ENCODE measurements at places on chromosomes 3 and 15.
A peak's percentile ranks its signal among the peaks of the same experiment; 100 is the strongest.

DNA sequence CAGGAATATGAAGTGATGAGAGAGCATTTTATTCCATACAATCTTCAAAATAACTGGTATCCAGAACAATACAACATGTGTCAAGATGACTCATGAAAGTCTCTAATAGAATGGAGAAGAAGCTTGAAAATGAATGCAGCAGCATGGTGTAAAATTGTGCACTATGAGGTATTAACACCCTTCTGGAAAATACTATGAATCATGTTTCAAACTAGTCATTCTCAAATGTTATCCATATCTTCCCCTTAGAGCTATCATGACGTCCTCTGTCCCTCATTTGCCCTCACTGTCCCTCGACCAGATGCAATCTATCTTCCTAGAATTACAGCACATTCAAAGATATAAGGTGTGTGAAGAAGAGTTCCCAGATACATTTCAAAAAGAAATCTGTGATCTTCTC is 198.2 kb downstream of the NECTIN3 start:
- no peak for DNase-seq

GRCh38 chr3:49940667-49941249 is 808 bp downstream of the RBM6 start:
- DNase-seq: no peak

DNA sequence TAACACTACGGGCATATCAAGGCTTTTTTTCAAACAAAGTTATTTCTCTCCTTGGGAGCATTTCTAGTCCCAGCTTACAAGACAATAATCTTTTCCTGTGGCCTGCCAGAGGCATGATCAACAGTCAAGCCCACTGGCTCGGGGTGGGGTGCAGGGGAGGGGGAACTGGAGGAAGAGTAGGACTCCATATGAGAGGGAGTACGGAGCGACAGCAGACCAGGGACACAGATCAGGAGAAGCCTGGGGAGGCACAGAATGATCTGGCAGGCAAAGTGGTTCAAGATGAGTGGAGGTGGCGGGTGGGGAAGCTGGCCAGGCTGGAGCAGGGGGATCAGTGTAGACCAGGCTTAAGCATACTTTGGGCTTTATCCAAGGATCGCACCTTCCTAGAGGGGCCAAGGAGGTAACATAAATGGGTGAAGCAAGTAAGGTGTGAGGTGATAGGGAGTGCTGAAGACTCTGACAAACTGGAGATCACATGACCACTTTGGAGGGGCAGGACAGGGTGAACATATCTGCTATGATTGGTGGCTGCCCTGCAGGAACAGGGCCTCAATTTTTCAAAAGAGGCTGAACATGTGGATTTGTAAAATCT is 37.4 kb downstream of the KLF15 start:
- DNase-seq: no peak

- DNase-seq: no peak
Observed at GRCh38 chr15:79315623-79316328, 4.9 kb downstream of the TMED3 start.

DNA sequence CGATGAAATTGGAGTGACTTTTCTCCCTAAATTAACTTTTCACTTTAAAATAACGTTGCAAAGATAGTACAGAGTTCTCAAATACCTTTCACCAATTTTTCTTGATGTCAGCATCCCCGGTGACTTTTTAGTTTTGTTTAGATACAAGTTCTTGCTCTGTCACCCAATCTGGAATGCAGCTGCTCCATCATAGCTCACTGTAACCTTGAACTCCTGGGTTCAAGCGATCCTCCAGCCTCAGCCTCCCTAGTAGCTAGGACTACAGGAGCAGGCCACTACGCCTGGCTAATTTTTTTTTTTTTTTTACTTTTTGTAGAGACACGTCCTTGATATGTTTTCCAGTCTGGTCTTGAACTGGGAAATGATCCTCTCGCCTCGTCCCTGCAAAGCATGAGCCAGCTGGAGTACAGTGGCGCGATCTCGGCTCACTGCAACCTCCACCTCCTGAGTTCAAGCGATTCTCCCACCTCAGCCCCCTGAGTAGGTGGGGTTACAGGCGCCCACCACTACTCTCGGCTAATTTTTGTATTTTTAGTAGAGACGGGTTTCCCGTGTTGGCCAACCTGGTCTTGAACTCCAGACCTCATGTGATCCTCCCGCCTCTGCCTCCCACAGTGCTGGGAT is 747 bp downstream of the NSUN3 start:
- no peak for DNase-seq

- DNase-seq: no peak
Observed at GRCh38 chr3:107982165-107982564, 108.7 kb downstream of the CD47 start.

DNA sequence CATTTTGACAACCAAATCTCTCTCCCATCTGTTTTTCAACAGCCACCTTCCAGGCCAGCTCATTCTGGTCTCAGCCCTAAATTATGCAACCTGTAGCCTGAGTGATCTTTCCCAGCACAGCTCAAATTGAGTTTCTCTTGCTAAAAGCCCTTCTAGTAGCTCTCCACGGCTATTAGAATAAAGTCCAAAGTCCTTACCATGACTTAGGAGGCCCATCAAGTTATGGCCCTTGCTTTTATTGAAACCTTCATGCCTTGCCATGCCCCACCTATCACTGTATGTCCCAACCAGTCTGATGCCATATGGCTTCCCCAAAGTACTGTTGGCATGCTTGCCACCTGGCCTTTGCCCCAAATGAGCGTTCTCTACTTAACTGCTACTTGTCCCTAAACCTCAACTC is 303.5 kb upstream of the GADL1 start:
- DNase-seq: no peak

GRCh38 chr3:46838301-46838700 is 24.9 kb downstream of the MYL3 start:
- DNase-seq: no peak

DNA sequence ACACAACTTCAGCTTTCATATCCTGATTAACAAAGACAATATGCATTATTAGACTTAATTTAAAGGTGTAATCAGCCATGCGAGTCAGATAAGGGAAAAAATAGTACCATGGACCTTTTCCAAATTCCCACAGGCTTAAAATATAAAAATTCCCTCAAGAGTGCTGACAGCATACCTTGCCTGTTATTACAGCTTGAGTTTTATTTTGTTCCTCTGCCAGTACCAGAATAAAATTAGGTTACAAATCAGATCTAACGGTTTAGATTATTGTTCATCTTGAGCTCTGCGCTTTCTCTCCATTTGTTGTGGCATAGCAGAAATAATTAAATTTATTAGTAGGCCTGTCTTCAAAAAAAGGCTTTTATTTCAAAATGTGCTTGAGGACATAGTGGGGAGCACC is 250.3 kb downstream of the PTPRG start:
- DNase-seq: no peak

GRCh38 chr3:120555657-120556509 is 40.3 kb upstream of the NDUFB4 start:
- DNase-seq: no peak

- no peak for DNase-seq
Observed at GRCh38 chr3:125077864-125078263, 22.1 kb upstream of the HEG1 start.

DNA sequence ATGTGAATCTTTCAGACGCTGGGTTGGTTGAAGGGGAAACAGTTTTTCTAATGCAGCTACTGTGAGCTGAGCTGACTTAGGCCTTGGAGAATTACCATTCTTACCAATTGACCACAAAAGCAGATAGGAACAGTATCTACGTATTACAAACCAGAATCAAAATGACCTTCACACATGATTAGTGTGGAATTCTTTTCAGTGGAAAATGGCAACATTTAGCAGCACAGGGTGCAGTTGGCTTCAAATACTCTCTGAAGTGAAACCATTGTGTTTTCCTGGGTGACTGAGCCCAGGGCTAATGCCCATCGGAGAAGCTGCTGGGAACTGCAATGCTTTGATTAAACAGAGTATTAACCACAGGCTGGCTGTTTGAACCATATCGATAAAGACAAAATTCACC is 40.2 kb upstream of the GOLGA8J start:
- no peak for DNase-seq

DNA sequence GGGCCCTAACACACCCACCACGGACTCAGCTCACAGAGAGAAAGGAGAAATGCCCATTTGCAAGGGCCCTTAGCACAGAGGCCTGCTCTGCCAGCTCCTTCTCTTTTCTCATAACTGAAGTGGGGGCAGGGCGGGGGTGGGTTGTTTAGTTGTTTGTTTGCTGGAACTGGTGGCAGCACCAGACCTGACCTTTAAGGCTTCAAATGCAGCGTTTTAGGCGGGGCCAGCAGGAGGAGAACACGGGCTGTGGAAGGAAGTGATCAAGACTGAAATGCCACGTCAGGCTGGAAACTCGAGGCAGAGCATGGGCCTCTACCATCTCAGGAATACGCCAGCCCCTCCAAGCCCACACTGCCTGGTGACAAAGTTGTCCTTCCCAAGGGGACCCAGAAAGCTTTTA is 9.3 kb downstream of the CACNA2D2 start:
- DNase-seq: no peak

GRCh38 chr15:56877255-56877970 is 41.0 kb upstream of the TCF12 start:
- no peak for DNase-seq

GRCh38 chr3:179972881-179973423 is 63.8 kb downstream of the PEX5L start:
- DNase-seq: no peak

GRCh38 chr3:109943181-109943580 is 605.8 kb upstream of the DPPA4 start:
- DNase-seq: no peak

DNA sequence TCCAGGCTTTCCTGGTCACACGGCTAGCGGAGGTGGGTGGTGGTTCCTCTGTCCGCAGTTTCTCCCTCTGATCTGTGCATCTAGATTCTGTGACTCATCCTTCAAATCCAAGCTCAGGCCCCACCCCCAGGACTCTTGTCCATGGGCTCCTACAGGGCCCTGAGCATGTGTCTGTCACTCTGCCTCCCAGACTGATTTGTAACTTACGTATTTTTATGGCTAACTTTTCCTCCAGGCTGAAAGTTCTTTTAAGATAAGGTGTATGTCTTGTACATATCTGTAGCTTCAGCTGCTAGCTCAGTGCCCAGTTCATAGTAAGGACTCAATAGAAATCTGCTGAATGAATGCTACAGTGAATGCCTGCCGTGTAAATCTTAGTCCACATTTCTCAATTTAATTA is 8.0 kb downstream of the ESYT3 start:
- DNase-seq: no peak

DNA sequence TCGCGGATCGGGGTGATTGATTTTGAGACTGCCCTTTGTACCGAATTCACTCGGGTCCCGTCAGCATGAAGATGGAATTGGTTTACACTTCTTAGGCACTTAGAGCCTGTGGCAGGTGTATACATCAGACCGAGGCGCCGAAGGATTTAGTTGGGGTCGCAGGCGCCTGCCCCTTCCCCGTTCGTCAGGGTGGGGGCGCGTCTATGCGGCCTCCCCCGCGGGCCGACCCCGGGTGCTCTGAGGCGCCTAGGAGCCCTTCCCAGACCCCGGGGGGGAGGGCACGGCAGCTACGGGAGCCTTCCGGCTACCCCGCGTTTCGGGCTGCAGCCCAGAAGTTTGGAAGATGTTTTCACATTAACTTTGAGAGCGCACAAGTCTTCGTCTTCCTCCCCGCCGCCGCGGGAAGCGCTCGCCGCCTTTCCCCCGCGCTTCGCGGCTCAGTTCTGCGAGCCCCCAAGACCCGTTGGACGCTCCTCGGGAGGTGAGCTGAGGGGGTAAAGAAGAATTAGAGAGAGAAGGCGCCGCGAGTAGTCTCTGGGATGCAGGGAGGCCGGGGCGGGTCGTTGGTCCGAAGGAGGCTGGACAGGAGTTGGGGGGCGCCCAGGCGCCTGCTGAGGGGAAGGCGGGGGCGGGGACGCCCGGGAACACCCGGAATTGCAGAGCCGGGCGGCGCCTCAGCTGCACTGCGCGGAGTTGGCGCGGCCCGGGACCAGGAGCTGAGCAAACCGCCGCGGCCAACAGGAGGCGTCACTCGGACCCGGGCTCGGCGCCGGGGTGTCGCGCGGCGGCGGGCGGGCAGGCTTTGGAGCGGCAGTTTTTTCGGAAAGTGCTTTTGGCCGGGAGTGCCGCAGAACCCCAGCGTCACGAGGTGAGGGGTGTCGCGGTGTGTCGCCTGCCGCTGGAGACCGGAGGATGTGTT is 780 bp downstream of the TIPARP start:
- DNase-seq: peak; percentile 41

- no peak for DNase-seq
Observed at GRCh38 chr3:15329046-15330005, 3.1 kb downstream of the SH3BP5 start.

DNA sequence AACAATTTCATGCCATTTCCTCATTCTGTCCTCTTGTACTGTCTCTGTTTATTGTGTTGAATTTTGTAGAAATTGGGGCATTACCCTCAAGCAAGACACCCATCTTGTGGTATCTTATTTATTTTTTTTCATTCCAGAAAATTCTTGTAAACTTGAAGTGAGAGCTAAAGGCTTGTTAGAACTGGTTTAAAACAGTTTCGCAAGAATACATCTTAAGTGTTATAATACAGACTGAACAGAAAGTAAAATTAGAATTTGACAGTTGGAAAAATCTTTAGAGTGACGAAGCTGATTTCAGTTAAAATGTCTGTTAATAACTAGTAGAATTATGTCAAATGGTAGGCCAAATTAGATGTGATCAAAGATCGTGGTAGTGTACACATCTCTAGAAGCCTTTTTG is 26.9 kb downstream of the RNF13 start:
- DNase-seq: no peak

DNA sequence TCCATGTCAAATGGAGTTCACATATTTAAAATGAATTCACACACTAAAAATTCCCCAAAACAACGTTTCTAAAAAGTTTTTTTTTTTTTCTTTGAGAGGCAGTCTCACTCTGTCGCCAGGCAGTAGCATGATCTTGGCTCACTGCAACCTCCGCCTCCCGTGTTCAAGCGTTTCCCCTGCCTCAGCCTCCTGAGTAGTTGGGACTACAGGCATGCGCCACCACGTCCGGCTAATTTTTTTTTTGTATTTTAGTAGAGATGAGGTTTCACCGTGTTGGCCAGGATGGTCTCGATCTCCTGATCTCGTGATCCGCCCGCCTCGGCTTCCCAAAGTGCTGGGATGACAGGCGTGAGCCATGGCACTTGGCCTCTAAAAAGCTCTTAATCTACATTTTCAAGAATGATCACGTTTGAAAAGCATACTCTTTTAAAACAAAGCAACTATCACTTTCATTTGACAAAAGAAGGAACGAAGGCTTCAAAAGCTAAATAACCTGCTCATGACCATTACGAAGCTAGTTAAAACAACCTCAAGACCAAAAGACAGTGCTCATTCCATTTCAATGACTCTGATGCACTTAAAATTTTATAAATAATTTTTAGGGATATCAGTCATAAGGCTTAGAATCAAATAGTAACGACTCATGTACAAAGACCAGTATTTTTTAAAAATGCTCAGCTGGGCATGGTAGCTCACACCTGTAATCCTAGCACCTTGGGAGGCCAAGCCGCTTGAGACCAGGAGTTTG is 5.5 kb downstream of the UBE3A start:
- no peak for DNase-seq
